ENCODE measurements at places on chromosomes 3 and 15. TPM values are rescaled to one million over a fixed set of nuclear protein-coding genes. Genes with fewer than 3 reads are reported as not detected.

DNA sequence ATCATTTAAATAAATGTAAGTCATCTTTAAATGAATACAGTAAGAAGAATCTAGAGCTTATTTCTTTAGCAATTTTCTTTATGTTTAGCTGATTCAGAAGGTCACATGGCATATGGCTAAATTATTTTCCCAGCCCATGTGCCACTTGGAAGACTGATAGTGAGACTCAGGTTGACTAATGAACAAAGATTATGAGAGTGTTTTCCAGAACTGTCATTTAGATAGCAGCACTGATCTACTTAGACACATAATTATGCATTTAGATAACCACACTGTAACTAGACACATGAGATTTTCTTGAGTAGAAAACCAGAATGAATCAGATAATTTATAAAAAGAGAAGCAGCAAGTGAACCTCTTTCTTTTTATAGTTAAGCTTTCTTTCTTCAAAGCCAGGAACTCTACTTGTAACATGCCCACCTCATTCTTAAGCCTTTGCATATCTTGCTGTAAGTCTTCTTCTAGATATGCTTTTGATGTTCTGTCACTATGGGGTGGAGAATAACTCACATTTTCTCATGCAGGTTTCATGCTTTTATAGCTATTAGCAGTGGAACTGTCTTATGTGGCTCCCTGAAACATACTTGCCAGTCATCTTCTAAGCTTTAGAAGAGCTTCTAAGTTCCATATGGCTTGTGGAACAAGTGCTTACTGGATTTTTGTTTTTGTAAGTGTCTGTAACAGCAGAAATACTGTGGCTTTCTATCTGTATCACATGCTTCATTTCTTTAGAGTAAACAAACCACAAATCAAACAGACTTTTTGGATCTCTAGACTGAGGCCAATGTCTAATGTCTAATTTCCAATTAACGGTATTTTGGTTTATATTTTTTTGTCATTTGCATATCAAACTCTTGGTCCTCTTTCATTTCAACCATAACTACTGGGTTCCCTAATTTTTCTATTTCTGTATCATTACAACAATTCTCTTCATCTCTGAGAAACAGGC is 101.4 kb downstream of the LMLN start:
- no peak overlapping the region for H3K4me3 ChIP-seq
- no peak for DNase-seq
- no peaks in the 10 kb centered on the region for H3K4me1 ChIP-seq

DNA sequence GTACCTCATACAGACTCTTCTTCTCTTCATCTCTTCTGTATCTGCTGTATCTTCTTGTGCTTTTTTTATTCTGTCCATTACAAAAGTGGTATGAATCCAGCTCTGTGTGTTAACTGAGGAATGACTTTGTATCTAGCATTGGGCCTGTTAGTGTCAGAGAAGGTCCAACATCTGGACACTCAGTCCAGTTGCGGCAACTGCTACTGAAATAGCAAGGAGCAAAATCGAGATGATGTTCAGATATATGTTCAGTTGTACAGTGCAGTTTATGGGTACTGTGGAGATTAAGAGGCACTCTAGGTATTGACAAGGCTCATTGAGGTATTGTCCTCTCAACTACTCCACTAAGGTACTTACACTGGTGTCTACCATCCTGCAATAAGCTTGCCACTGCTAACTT is 42.6 kb downstream of the KLHDC8B start:
- H3K27ac ChIP-seq: no peak overlapping the region
- peaks cover 15% of the 10 kb centered on the region for H3K4me1 ChIP-seq
- no peak overlapping the region for H3K4me3 ChIP-seq
- DNase-seq: no peak

CPLX3 gene
- 2.5 TPM for total RNA-seq

RHCG gene
- total RNA-seq: 2.9 TPM

DNA sequence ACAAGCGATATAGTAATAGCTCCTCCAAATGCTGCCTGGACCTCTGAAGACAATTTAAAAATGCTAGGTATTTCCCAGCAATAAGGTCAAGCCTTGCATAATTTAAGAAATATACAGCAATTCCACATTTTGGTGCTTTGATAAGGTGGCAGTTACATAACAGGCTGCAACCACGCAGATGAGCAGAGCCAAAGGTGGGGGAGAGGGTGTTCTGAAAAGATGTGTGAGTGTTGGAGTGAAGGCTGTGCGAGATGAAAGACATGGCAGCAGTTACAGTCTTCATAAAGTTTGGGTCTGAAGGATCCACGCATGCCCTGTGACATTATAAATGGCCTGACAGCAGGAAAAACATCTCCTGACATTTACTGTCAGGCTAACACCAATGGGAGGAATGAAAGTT is 26.1 kb downstream of the CTDSPL start:
- H3K4me1 ChIP-seq: no peaks in the 10 kb centered on the region
- no peak for DNase-seq
- no peaks in the 10 kb centered on the region for H3K36me3 ChIP-seq
- no peak overlapping the region for H3K4me3 ChIP-seq

PPP1R14D gene
- total RNA-seq: not detected

SPATA12 gene
- not detected for total RNA-seq

DNA sequence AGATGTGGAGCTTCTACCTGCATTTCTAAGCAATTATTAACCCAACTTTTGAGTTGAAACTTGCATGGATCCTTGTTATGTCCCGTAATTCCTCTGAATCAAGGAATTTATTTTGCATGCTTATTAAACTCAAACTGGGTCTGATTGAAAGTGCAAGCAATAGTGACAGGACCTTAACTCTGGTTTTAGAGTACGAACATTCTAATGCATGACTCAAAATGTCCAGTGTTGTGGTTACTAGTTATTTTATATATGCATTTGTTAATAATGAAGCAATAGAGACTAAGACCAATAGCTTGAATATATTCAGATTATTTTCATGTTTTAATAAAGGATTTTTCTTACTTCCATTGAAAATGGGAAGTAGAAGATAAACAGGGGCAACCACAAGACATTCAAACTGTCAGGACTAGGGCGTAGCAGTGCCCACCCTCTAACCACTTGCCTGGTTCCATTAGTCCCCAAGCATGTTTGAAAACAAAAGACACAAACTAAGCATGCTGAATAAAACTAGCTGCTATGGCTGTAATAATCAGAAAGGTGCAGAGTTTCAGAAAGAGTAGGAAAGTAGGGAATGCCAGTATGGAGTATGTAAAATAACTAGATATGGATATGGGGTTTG is 28.1 kb downstream of the OIP5 start:
- H3K4me3 ChIP-seq: no peak overlapping the region
- no peaks in the 10 kb centered on the region for H3K4me1 ChIP-seq
- H3K36me3 ChIP-seq: peaks cover 35% of the 10 kb centered on the region
- H3K27ac ChIP-seq: no peak overlapping the region
- DNase-seq: no peak

GRCh38 chr3:163273694-163274093 is 1777.1 kb downstream of the OTOL1 start:
- no peak for DNase-seq
- H3K27ac ChIP-seq: no peak overlapping the region
- H3K36me3 ChIP-seq: no peaks in the 10 kb centered on the region
- H3K4me3 ChIP-seq: no peak overlapping the region
- H3K27me3 ChIP-seq: no peaks in the 10 kb centered on the region

- no peak for DNase-seq
- H3K27ac ChIP-seq: no peak overlapping the region
- no peaks in the 10 kb centered on the region for H3K36me3 ChIP-seq
- H3K4me3 ChIP-seq: no peak overlapping the region
These were observed 293.5 kb downstream of the ULK4 start for GRCh38 chr3:41668379-41668778.

GRCh38 chr3:161072211-161072621 is 32.9 kb downstream of the B3GALNT1 start:
- H3K36me3 ChIP-seq: peaks cover 5% of the 10 kb centered on the region
- H3K4me3 ChIP-seq: no peak overlapping the region
- no peaks in the 10 kb centered on the region for H3K27me3 ChIP-seq
- DNase-seq: no peak

CISH gene
- 26.3 TPM for total RNA-seq

GRCh38 chr3:18389108-18389733 is 35.9 kb downstream of the SATB1 start:
- H3K27ac ChIP-seq: no peak overlapping the region
- H3K4me1 ChIP-seq: no peaks in the 10 kb centered on the region
- H3K27me3 ChIP-seq: no peaks in the 10 kb centered on the region
- no peak for DNase-seq

CPN2 gene
- 1.8 TPM for total RNA-seq

GOLGA8H gene
- total RNA-seq: 0.54 TPM

DNA sequence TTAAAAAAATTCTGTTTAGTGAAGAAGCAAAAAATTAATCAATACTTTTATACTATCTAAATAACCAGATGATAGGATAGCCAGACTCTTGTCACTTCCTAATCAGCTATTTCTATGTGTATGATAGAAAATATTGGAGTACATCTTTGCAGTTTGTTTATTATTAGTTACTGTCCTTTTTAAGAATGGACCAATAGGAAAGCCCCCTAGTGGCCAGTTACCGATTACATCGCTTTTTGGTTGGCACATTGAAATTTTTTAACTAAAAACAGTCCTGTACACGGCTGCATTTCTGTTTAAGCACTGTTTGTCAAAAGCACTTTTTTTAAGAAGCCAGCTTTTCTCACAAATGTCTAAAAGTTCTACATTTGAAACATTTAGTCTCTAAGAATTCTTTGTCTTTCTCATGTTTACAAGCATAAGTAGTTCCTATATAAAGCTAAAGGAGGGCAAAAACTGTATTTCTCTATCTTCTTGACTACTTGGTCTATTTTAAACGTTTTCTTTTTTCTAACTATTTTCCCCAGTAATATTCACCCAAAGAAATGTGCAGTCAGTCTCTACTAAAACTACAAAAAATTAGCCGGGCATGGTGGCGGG is 253.2 kb upstream of the LRTM1 start:
- DNase-seq: peak; percentile 16
- peaks cover 6% of the 10 kb centered on the region for H3K27me3 ChIP-seq
- H3K4me1 ChIP-seq: no peaks in the 10 kb centered on the region
- H3K36me3 ChIP-seq: no peaks in the 10 kb centered on the region

HCN4 gene
- 6.1 TPM for total RNA-seq

CCDC54 gene
- not detected for total RNA-seq

GRCh38 chr3:156148946-156149381 is 28.6 kb downstream of the KCNAB1 start:
- H3K27ac ChIP-seq: peak overlapping the region; percentile 61
- H3K27me3 ChIP-seq: no peaks in the 10 kb centered on the region
- H3K4me3 ChIP-seq: no peak overlapping the region
- no peaks in the 10 kb centered on the region for H3K4me1 ChIP-seq

SAMMSON gene
- not detected for total RNA-seq

DNA sequence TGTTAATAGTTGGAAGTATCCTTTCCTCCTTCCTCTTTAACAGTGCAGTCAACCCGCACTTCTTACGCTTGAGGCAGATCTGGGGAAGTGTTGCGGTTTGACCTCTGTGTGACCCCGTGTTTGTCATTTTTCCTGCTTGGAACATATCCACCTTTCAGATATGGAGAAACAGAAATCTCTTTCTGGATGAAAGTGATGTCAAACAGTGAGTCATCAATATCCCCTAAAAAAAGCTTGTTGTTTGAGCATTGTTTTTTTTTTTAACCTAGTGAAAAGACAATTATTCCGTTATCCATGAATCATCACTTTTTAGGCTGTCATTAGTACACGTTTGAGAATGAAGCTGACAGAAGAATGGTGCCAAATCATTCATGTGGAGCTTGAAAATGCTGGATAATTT is 293.7 kb downstream of the ARPP21 start:
- no peak for DNase-seq
- no peaks in the 10 kb centered on the region for H3K36me3 ChIP-seq
- H3K4me3 ChIP-seq: no peak overlapping the region
- H3K27ac ChIP-seq: no peak overlapping the region

CHRD gene
- 7.4 TPM for total RNA-seq

CLSTN2 gene
- 3.3 TPM for total RNA-seq

- peaks cover 70% of the 10 kb centered on the region for H3K36me3 ChIP-seq
- DNase-seq: no peak
- no peaks in the 10 kb centered on the region for H3K4me1 ChIP-seq
- no peak overlapping the region for H3K27ac ChIP-seq
- H3K4me3 ChIP-seq: no peak overlapping the region
These were observed 8.0 kb downstream of the GLT8D1 start for GRCh38 chr3:52697632-52697965.

DNA sequence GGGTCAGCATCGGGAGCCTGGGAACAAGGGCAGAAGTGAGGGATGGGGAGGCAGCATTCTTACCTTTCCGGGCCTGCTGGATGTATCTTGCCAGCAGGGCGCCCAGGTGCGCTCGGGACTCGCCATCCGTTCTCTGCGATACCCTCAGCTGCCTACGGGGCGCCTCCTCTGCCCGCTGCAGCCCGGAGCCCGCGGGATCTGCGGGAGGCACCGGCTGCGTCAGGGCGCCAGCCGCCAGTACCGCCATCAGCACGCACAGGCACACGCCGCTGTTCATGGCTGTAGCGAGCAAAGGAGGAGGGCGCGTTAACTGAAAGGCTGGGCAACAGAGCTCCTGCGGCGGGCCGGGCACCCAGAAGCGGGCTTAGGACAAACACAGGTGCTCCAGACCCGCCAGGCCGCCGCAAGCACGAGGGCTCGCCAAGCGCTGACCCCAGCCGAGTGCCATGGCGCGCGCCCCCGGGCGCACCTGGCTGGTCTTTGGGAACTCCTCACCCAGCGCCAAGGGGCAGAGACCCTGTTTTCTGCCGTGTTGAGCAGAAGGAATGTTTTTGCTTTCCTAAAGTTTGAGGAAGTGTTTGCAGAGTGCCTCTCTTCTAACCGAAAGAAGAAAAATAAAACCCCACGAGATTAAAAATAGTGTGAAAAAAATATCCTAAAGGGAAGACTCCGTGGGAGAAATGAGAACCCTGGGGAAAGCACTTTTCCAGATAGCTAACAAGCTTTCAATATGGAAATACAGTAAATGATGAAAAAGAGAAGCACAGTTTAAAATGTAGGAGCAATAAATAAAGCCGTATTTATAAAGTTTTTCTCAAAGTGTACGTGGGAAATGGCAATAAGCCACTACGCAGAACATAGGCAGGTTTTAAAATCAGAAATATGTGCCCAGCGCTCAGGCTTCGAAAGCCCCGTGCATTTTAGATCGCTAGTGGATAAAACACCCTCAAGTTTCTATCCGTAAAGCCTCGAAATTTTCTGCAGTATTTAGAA is 2.3 kb downstream of the CCK start:
- no peak for DNase-seq
- H3K4me3 ChIP-seq: no peak overlapping the region
- H3K27ac ChIP-seq: no peak overlapping the region
- peaks cover 78% of the 10 kb centered on the region for H3K27me3 ChIP-seq
- peaks cover 19% of the 10 kb centered on the region for H3K4me1 ChIP-seq
- H3K36me3 ChIP-seq: no peaks in the 10 kb centered on the region

GREM1 gene
- not detected for total RNA-seq

DNA sequence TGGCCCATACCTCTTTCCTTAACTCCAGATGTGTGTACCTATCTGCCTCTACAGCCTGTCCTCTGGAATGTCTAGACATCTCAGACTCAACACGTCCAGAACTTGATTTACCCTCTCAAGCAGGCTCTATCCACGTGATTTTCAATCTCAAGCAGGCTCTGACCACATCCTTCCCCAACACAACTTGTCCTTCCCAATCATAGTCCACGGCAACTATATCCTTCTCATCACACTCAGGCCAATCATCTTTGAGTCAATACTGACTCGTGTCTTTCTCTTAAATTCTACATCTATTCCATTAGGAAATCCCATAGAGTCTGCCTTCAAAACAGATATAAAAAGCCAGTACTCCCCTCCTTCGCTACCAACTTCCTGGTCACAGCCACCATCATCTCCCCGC is 70.4 kb downstream of the FOXP1 start:
- no peaks in the 10 kb centered on the region for H3K36me3 ChIP-seq
- H3K4me1 ChIP-seq: peaks cover 28% of the 10 kb centered on the region
- H3K27ac ChIP-seq: no peak overlapping the region
- DNase-seq: no peak

Data from heart left ventricle (tissue), 16 donors.